ENCODE measurements at places on chromosomes 3 and 15.

DNA sequence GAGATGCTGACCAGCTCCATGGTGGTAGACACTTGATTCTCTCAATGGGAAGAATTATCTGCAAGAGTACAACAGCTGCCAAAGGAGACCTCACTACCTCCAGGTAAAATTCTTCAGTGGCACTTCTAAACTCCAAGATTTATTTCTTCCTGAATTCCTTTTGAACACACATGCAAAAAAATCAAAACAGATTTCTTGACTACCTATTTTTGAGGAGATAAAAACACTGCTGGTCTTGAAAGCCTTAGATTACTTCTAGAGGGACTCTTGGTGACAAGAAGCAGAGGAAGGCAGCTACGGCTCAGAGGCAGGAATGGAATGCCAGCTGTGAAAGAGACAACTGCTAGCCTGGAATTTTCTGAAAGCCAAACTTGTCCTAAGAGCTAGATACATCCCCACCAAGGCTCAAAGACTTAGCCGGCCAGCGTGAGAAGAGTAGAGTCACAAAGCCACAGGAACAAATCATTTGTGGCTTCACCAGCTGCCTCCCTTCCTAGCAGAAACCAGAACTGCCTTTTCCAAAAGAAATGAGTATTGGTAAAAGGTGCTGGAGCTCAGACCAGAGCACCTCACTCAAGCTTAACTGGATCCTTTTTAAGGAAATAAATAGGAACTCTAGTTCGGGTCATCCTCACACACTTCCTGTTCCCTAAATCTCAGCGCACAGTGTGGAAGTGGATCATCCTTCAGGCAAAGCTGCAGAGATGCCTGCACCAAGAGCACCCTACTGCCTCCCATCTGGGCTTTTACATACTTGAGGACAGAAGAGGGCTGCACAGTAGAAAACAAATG lies 32.6 kb downstream of the CLK3 start:
- DNase-seq = no peak

GRCh38 chr3:166836836-166837235 lies 543.3 kb downstream of the ZBBX start:
- DNase-seq = no peak

DNA sequence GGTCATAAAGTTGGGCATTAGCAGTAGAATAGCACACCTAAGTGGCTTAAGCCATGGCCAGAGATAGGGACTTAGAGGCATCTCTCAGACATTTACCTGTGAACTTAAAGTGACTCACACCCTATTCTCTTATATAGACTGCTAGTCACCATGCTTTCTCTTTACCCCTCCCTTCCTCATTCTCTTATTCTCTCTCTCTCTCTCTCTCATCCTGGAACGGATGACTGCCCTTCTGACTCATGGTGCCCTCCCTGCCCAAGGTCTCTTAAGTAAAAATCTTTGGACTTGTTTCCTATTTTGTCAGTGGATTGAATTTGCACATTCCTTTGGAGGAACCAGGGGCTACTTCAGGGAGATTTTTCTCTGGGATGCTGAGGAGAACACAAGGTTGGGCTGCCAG lies 58.8 kb downstream of the NPAP1 start:
- no peak for DNase-seq

DNA sequence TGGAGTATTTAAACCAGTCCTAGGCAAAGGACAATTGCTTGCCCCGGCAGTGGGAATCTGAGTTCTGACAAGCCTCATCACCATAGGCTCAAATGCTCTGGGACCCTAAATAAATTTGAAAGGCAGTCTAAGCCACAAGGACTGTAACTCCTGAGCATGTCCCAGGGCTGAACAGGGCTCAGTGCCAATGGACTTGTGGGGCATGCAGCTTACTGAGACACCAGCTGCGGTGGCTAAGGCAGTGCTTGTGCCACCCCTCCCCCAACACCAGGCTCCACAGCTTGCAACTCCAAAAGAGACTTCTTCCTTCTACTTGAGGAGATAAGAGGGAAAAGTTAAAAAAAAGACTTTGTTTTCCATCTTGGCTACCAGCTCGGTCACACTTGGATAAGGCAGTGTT lies 289.7 kb upstream of the DCBLD2 start:
- DNase-seq = no peak

DNA sequence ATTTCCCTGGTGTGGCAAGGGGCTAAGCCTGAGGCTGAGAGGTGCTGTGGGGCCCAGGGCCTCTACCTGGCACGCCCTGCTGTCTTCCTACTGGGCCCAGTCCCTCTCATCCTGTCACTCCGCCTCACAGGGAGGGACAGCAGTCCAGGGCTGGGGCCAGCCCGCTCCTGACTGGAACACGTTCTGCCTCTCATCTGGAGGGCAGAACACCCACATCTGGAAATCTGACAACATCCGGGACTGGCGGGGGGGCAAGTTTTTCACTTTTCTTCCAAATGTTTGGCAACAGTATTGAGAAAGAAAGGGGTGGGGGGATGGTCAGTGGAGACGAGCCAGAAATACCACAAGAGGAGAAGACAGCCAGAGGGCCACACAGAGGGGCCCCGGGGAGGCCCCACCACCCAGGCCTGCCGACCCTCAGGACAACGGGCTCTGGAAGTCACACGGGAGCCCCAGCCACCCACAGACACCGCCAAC lies 1.8 kb upstream of the MYL3 start:
- no peak for DNase-seq

DNA sequence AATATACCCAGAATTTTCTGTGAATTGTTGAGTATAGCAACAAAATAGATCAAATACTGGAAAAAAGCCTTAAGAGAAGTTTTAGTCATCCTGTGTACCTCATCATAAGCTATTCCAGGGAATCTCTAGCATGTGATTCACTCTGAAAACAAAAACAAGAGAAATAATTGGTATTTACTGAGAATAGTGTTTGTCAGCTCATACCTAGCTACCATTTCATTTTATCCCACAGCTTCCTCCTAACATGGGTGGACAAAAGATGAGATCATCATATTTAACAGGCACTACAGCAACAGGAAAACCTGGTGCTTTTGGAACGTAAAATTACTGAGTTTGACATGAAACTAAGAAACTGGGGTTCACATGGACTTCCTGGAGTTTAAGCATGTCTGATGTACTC lies 753.5 kb upstream of the NECTIN3 start:
- no peak for DNase-seq

DNA sequence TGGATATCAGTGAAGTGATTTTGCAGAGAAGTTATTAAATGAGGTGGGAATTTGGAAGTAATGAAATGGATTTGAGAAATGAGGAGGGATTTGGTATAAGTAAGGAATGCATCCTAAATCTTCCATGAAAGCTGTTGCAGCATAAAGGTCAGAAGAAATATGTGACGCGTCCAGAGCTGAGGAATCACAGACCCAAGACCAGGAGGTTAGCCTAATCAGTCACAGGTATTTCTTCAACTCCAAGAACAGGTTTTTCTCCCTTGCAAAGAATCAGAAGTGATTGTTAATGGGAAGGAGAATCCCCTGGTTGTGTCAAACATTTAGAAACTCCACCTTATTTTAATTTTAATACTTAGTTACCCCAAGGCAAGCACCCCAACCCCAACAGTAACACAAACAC lies 253.2 kb downstream of the MEX3B start:
- no peak for DNase-seq

GRCh38 chr15:26891448-26892181 lies 24.8 kb downstream of the GABRA5 start:
- no peak for DNase-seq

- DNase-seq = no peak
These were observed 135.0 kb downstream of the LRRK1 start for GRCh38 chr15:101054116-101054515.

DNA sequence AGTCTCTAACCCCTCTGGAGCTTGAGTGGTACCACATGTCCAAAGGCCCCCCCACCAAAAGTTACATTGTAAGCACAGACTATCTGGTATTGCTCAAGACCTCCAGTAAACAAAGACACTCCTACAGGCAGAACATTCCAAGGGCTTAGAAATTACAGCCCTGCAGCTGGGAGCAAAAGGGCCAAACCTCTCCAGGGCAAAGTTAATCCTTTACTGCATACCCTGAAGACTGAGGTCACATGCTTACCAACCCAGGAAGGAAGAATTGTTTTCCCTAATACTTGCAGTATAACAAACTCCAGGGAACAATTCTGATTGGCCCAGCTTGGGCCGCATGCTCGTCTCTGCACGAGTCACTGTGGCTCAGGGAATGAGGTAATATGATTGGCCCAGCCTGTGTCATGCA lies 266.1 kb upstream of the NR2F2 start:
- no peak for DNase-seq

- DNase-seq = no peak
These were observed 197.5 kb downstream of the EPHB1 start for GRCh38 chr3:134992586-134992985.
